ENCODE measurements at places on chromosomes 2 and 18.

- DNase-seq = no peak
Observed at GRCh38 chr2:36403675-36404230, 48.2 kb downstream of the CRIM1 start.

- DNase-seq = no peak
Observed at GRCh38 chr2:77521548-77521891, 656 bp downstream of the LRRTM4 start.

DNA sequence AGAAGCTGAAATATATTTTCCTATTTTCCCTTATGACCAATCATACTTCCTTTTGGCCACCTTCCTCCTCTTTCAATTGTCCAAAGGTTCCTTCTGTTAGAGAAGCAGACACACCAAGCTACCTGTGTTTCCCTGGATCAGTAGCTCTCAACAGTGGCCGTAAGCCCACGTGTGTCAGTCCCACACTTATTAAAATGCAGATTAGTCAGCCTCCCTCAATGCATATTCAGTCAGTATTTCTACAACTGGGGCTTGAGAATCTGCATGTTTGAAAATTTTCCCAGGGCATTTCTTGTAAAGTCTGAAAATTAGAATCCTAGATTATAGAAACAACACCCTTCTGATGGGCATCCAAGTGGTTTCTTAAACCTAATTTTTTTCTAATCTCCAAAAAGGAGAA is 54.0 kb upstream of the ITPRID2 start:
- DNase-seq = no peak

DNA sequence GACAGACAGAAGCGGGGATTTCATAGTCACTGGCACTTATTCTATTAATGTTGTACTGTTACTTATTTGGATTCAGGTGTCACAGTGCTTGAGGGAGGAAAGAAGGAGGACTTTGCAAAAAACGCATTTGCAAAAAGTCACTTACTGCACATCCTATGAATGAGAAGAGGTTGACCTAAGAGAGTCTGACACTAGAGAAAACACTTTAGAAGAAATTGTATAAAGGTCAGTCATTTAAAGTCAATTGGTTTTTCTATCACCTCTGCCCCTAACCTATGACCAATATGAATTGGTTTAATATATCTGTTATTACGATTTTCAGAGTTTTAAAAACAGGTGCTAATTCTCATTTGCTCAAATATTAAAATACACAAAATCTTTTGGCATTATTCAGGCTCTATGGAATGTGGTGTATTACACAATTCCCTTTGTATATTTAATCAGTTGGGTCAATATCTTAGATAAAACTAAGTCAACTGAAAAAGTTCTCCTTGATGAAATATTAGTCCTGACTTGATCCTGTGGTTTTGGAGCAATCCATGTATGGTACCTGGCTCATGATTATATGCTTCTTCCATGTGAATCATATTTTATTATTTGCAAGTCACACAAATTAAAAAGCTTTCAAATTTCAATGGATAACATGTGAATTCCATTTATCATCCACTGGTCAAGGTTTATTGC is 157.4 kb downstream of the CDH2 start:
- no peak for DNase-seq

DNA sequence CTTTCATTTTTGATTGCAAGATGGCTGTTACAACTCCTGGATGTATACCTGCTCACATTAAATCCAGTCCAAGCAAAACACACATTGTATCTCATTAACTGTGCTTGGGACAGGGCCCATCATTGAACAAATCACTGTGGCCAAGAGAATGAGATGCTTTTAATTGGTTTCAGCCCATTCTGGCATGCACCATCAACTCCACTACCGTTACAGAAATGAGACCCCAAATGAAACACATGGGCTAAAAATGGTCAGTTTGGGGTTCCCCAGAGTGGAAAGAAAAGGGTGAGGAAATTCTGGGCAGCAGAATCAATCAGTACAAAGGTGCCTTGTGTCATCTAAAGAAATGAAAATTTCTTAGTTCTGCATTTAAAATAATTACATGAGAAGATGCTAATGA is 52.7 kb downstream of the FAM171B start:
- DNase-seq = no peak

DNA sequence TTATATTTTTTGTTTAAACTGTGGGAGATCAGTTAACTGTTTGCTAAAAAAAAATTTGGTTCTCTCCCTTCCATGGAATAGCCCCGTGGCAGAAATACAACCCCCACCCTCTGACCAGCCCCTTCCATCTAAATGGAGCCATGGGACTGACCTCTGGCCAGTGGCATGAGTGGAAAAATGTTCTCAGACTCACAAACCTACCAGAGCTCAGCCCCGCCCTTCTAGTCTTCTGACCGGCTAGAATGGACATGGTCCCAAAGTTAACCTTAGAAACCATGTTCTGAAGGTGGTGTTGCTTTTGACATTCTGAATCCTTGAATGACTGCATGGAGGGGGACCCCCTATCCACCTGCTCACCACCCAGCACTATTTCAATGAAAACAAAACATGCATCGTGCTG is 1.3 kb upstream of the CHRNA1 start:
- no peak for DNase-seq

- no peak for DNase-seq
Observed at GRCh38 chr2:216833061-216833460, 26.8 kb downstream of the TNP1 start.

DNA sequence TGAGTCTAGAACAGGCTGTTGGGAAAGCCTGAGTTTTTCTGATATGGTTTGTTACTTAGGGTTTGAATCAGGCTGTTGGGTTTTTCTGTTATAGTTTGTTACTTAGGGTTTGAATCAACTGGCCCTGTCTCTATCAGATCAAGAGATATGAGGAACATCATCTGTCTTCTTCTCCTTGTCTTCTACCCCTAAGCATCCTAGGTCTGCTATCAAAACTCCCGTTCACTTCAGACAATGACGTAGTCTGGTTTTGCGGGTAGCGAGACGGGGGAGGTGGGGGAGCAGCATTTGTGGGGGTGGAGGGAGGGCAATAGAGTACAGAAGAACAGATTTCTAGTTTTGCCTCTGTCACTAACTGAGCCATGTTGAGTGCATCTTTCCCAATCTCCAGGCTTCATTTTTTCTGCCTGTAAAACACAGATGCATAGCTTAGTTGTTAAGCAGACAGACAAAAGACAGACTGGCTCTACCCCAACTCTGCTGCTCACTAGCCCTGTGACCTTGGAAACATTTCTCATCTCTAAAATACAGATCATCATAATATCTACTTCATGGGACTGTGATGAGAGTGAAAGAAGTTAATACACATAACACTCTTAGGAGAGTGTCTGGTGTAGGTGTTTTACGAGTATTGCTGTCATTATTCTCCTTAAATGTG is 9.1 kb downstream of the TNP1 start:
- no peak for DNase-seq

GRCh38 chr2:229297247-229297646 is 26.2 kb upstream of the PID1 start:
- DNase-seq = peak; percentile 1

DNA sequence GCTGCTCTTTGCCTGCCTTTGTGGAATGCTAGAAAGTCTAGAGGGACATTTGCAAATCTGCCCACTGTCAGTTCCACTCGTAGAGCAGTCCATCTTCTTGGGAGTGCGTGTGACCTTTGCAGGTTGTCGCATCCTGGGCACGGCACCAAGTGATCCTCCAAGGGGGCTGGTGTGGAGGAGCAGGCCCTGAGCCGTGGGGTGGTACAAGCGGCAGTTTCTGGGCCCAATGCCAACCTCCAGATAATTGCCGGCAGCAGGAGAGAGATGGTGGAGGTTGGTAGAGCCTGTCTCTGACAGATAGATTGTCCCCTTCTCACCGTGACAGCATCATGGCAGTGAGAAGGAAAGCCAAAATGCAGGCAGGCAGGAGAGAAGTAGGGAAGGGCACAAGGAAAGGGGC is 150.7 kb upstream of the SLC14A2 start:
- no peak for DNase-seq

DNA sequence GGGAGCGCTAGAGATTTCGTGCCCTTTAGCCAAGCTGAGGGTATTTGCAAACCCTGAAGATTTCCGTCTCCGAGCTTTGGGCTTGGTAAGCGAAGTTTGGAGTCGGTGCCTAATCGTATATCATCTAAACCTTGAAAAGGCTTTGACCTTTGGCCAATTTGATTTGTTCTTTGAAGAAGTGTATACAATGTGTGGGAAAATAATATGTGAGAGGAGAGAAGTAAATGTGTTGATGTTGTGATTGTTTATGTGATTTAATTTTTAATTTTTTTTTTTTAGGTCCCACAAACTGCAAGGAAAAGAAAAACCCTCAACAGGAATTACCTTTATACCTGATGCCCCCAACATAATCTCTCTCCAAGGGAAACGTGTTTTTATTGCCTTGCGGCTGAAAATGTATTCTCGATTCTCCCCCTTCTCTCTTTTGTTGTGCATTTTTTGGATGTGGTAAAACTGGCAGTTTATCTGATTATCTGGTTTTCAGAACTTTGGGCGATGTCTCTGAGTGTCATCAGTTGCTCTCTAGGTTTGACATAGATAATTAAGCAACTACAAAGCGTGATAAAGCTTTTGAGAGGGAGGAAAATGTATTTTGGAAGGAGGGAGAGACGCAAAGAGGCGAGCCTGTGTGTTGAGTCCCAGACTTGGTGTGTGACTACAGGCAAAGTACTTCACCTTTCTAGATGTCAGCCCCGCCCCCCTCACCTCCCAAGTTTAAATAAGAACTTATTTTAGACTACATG is 912 bp upstream of the FBXO11 start:
- peak; percentile 88 for DNase-seq

DNA sequence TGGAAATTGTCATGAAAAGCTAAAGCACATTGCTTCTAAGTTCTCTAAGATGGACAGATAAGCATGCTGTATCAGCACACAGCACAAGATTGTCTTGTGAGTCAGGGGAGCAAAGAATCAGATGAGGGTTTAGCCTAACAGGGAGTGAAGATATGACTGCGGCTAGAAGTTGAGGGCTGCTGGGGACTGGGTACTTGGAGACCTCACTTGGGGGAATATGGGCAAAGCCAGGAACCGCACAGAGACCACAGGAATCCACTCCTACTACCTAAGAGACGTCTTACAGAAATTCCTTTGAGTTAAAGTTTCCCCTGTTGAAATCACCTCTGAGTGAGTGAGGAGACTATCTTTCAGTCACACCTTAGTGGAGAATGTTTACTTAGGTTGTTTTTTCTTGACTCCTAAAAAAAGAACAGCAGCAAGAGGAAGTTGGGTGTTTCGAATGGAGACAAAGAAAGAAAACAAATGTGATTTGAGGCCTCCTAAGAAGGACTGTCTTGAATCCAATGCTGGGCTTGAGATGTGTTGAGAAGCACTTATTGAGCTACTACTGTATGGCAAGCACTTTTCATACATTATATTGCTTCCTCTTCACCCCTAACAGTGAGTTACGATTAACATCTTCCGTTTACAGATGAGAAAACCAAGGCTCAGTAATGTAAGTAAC is 100.7 kb downstream of the ANKRD44 start:
- DNase-seq = no peak

DNA sequence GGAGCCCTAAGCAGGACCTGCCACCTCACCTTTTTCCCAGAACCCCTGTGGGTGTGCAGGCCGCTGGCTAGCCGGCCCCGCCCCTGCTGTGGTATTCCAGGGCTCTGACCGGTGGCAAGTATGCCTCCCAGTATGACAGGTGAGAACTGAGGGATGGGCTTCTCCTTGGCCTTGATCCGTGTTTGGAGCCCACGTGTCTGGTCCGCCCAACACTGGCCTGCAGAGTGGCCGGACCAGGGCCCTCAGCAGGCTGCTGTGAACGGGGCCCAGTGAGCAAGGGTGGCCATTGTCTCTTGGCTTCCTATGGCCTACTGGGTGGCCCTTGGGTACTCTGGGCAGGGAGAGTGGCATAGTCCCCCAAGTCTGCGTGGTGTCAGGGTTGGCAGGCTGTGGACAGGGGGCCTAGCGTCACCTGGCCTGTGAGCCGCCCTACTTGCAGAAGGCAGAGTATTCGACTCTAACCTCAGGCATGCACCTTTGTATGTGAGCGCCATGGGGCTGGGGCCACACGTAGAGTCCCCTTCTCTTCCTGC is 1.8 kb downstream of the RNPEPL1 start:
- DNase-seq = no peak

GRCh38 chr2:109295781-109296117 is 166.7 kb downstream of the SH3RF3 start:
- DNase-seq = no peak

- peak; percentile 1 for DNase-seq
Observed at GRCh38 chr2:27509326-27509725, 12.7 kb downstream of the GCKR start.

GRCh38 chr2:1548910-1549673 is 135.8 kb downstream of the TPO start:
- no peak for DNase-seq

DNA sequence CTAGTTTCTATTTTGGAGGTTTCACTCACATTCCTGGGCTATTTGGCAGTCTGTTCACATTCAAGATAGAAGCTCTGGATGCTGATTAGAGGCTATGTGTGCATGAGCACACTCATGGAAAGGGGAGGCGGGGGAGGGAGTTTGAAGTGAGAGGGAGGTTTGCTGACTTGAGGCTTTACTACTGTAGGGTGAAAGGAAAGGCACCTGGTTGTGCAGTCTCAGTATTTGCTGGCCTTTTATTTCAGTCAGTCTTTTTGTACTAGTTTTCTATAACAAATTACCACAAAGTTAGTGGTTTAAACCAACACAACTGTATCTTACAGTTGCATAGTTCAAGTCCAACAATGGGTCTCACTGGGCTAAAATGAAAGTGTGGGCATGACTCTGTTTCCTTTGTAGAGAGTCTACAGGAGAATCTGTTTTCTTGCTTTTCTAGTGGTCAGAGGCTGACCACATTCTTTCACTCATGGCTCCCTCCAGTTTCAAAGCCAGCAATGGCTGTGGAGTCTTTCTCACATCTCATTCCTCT is 47.7 kb upstream of the NR4A2 start:
- no peak for DNase-seq

GRCh38 chr2:30394096-30394495 is 53.0 kb upstream of the LCLAT1 start:
- peak; percentile 20 for DNase-seq

DNA sequence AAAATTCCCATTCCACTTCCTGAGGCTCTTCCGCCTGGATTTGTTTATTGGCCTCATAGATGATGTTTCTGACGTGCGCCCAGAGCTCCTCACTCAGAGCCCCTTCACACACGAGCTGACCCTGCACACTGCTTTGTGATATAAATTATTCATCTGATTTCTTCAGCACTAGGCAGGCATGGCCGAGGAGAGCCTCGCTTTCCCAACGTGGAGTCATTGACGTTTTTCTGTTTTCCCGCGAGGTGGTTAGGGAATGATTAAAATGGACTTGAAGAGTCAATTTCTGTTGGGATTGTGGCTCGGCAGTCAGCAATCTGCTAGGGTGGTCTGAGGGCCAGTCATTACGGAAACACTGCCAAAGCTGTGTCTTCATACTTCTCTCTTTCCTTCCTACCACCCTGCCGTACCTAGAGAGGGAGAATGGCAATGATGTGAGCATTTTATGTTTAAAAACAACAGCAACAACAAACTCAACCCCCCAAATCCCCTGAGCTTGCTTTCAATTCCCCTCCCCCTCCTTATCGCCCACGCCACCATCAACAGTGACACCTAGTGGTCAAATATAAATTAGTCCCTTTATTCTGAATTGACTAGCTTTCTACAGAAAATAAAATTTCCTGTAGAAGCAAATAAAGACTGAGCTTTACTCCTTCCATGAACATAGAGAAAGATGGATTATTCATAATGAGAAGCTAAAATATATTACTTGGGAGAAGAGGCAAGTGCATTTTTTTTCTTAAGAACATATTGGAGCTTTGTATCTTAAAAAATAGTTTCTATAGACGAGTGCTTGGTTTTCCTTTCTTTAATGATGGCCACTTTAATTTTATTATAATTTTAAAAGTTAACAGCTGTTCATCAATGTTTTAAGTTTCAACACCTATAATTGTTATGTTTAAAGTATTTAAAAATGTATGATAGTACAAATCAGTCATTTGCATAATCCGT is 285.1 kb downstream of the MTX2 start:
- no peak for DNase-seq

All from NCI-H510A (cell line).